ENCODE measurements at places on chromosomes 1 and 21.
A peak's percentile ranks its signal among the peaks of the same experiment; 100 is the strongest.

GRCh38 chr1:14538335-14538734 is 60.1 kb upstream of the KAZN start:
- DNase-seq: no peak

- no peak for DNase-seq
Observed at GRCh38 chr21:29557931-29558725, 259.4 kb downstream of the BACH1 start.

- no peak for DNase-seq
Observed at GRCh38 chr1:172781513-172782140, 122.7 kb downstream of the FASLG start.

GRCh38 chr1:95126366-95126765 is 9.2 kb downstream of the TLCD4 start:
- DNase-seq: no peak

DNA sequence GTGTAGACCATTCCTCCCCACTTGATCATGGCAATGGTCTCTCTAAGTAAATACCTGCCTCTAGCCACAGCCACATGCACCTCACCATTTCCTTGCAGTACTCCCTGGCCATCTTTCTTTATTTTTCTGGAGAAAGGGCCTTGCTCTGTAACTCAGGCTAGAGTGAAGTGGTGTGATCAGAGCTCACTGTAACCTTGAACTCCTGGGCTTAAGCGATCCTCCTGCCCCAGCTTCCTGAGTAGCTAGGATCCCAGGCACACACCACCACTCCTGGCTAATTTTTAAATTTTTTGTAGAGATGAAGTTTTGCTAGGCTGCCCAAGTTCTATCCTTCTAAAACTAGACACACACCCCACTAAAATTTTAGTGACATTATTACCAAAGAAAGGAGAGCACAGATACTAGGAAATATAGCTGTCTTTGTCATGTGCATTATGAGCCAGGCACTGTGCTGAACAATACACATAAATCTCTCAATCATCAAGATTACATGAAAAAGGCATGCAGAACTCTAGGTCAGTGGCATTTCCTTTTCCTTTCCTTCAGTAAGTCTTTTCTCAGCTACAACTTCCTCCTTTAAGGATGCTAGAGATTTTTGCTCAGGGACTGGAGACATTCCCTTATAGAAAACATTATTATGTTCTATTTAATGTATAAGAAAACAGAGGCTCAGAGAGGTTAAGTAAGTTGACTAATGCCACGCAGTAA is 95.0 kb upstream of the SERBP1 start:
- no peak for DNase-seq

DNA sequence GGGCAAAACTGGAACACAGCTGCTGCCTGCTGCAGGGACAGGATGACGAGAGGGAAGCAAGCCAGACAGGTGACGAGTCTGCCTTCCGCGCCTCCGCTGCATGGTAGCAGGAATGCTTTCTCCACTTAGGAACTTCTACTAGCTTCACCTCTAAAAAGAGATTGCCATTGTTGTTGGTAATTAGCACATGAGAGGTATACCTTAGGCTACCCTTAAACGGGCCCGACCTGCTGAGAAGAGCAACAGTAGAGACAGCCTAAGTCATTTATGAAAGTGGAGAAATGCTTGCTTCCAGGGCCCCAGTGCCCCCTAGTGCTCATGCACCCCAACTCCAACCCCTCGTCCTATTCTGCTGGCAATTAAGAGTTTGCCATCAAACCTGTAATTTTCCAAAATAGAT is 96.9 kb upstream of the AKT3 start:
- DNase-seq: no peak

DNA sequence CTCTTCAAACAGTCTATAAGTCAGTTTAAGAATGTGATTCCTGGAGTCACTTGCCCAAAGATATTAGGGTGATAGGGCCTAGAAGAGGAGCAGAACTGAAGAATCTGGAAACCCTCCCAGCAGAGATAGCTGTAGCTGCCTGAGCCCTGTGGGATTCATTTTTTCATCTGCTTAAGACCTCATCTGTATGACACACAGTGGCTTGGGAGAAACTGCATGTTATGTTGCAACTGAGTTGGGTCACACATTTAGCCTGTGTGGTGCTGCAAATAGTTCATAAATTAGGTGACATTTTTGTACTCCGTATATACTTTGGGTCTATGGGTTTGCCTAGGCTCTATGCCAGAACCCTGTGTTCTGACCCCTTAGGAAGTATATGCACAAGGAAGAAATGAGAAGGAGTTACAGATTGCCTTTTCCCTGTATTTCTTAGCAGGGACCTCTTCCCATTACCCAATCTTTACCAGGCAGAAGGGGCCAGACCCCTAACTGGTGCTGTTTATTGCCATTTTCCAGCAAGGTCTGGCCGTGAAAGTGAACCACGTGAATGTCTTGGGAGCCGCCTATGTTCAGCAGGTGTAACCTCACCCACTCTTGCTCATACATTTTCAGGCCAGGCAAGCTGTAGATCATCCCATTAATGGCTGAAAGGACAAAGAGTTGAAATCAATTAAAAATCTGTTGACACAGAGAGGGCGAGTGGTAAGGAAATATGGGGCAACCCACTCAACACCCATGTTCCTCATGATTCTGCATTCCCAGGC is 41.9 kb upstream of the SLC19A2 start:
- DNase-seq: no peak

DNA sequence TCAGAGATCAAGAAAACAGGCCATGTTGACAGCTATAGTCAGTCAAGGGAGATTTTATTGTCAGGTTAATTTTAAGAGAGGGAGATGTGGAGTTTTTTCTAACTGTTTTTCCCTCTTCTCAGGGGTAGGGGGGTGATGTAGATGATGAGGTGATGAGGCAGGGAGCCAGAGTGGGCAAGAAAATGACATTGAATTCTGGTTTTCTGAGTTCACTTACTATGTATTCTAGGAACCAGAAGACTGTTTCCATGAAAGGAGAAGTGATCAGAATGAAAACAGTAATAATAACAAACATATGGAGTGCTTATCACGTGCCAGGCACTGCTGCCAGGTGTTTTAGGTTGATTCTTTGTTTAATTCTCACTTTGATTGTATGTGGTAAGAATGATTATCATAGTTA is 40.2 kb downstream of the CASQ2 start:
- no peak for DNase-seq

DNA sequence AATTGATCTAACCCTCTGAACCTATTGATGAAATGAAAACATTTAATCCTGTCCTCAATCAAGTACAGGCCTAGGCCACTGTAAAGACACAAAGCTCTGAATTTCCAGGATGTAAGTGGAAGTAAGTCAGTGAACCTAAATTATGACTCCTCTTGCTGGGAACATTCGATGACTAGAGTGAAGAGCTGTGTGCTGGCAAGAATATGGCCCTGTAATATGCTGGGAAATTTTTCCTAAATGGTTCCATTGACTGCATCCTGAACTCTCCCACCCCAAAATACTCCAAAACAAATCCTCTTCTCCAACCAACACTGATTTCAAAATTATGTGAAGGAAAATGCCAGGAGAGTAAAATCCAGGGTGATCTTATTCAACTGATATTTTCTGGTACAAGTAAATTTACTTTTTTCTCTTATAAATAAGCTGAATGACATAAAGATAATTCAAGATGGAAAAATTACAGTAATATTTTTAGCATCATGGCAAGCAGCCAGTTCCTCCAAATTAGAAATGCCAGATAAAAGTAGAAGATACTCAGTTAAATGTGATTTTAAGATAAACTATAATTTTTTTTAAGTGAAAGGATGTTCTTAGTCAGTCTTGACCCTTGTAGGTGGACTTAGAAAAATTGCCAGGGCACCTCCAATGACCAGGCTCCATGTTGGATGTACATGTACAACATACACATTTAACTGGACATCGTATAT is 269.4 kb downstream of the PTGER3 start:
- no peak for DNase-seq

- DNase-seq: no peak
Observed at GRCh38 chr1:183139281-183139942, 46.7 kb upstream of the LAMC2 start.

GRCh38 chr1:166947398-166948043 is 27.8 kb downstream of the ILDR2 start:
- DNase-seq: no peak

GRCh38 chr1:206912445-206913095 is 9.2 kb downstream of the FCMR start:
- peak; percentile 59 for DNase-seq

- no peak for DNase-seq
Observed at GRCh38 chr1:32349211-32349708, 13.0 kb downstream of the FAM229A start.

- DNase-seq: no peak
Observed at GRCh38 chr1:176068256-176068655, 138.8 kb downstream of the COP1 start.

DNA sequence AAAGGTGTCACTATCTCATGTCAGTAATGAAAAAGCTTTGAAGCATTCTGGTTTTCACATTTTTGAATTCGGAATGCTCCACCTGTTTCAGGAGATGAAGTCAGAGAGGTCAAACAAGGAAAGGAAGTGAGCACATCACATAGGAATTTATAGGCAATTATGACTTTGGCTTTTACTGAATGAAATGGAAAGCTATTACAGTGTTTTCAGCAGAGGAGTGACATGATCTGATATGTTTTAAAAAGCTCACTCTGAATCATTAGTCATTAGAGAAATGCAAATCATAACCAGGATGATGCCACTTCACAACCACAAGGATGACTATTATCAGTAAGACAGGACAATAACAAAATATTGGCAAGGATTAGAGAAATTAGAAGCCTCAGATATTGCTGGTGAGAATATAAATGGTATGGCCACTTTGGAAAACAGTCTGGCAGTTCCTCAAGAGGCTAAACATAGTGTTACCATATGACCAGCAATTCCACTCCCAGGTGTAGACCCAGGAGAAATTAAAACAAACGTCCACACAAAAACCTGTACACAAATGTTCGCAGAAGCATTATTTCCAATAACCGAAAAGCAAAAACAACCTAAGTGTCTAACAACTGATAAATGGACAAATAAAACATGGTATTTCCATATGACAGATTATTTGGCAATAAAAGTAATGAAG is 7.5 kb downstream of the TAF1A start:
- no peak for DNase-seq

DNA sequence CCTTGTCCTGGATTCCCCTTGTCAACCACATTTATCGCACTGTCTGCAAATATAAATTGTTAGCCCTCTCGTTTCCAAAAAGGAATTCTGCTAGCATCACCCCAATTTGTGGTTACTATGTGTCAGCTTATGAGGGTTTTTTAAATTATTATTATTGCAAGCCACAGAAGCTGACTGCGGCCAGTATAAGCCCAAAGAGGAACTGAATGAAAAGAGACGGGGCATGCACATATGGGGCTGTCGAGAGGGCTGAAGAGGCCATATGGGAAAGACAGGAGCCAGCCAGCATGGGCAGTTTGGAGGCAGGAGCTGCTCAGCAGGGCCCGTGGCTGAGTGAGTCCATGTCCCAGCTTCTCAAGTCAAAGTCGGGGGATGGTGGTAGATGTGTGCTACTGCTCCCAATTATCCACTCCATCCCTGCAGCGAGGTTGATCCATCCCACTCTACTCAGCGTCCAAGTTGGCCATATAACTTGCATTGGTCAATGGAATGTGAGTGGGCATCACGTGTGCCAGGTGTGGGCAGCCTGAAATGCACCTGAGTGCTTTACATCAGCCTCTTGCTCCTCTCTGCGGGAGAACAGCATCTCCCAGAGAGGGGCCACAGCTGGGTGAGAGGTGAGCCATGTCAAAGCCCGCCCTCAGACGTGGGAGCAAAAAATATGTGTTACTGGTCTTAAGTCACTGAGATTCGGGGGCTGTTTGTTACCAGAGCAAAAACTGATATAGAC is 37.6 kb upstream of the LDLRAP1 start:
- DNase-seq: no peak

DNA sequence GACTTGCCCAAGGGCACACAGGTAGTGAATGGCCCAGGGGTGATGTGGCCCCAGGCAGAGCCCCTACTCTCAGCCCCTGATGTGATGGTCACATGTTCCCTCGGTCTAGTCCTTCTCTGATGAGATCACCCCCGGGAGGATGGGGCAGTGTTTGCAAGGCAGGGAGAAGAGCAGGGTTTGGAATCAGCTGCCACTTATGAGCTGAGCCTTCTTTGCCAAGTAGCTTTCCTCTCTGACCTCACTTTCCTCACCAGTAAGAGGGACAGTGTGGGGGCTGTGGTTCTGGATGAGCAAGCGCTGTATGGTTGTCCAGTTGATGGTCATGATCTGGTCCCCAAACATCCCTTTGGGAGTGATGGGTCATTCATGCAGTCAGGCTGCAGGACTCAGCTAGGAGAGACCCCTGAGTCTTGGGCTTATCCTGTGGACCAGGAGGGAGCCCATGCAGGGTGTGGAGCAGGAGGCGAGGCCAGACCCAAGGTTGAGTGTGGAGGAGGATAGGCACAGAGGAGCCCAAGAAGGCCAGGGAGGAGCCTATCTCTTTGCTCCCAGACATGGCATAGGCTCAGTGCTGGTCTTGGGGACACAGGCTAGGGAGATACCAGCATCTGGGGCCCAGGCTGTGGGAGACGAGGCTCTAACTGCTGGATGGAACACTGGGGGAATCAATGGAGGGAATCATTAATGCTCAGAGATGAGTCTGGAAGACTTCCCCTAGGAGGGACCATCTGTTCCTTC is 15.9 kb upstream of the PEAR1 start:
- DNase-seq: no peak

GRCh38 chr1:220804202-220804586 is 17.5 kb downstream of the MTARC1 start:
- DNase-seq: no peak

- DNase-seq: no peak
Observed at GRCh38 chr1:162458236-162458635, 39.4 kb upstream of the UHMK1 start.

DNA sequence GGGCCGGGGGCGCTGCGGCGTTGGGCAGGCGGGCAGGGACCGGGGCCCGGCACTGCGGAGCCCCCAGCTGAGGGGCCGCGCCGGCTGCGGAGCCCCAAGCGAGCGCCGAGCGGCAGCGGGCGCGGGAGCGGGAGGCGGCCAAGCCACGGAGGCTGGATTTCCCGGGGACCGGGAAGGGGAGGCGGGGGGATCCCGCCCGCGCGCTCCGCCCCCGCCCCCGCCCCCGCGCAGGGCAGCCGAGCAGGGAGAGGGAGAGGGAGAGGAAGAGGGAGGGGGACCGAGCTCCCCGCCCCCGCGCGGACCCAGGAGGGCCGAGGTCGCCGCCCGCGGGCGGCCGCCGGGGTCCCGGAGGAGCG is at the start of gene DLGAP3:
TSS of gene DLGAP3 (minus strand) at position 154 of the 356 bp plus-strand sequence. CDS start 24,267 bp downstream, outside the sequence.
- DNase-seq: no peak

GRCh38 chr21:37386151-37386550 is 19.6 kb downstream of the DYRK1A start:
- DNase-seq: no peak

- DNase-seq: no peak
Observed at GRCh38 chr1:223210788-223211120, 67.7 kb upstream of the TLR5 start.

DNA sequence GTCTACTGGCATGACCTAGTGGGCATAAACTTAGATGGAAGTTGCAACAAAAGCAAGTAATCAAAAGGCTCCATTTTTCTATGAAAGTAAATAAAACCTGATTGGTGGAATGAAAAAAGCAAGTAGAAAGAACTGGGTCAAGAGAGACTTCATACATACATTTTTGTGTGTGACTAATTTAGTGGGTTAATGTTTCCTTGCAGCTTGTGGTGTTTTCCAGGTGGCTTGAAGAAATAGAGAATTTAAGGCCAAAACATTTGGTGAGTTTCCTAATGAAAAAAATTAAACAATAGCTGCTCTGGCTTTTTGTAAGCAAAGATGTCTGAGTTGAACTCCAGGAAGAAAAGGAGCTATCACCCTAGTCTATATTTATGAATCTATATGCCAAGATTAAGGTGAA is 71.0 kb downstream of the ZC3H11B start:
- DNase-seq: no peak

Measured in activated CD4-positive, CD25-positive, alpha-beta regulatory T cell treated with anti-CD3 and anti-CD28 coated beads, Interleukin-2, amount 50 U/mL, for 72 hours (primary cell).